Epithelial cell of umbilical artery (primary cell): ENCODE measurements at places on chromosomes 4 and X. TPM values are rescaled to one million over a fixed set of nuclear protein-coding genes. Genes with fewer than 3 reads are reported as not detected.

NAP1L3 gene
- 0.65 and 2.3 TPM in 2 replicates for total RNA-seq

NKX6-1 gene
- total RNA-seq, result 0.15 TPM in 1 of 2 replicates, not detected in the other

CNGA2 gene
- total RNA-seq, result not detected in 2 replicates

GCNA gene
- 0.97 and 2.0 TPM in 2 replicates for total RNA-seq

SGMS2 gene
- 86.9 and 98.7 TPM in 2 replicates for total RNA-seq

CCNB3 gene
- total RNA-seq, result under 0.01 and 0.15 TPM in 2 replicates

PAGE1 gene
- total RNA-seq, result not detected in 2 replicates

HMX1 gene
- total RNA-seq, result not detected in 2 replicates

HHIP gene
- 89.8 and 358 TPM in 2 replicates for total RNA-seq

HS3ST1 gene
- total RNA-seq, result under 0.01 TPM in 2 replicates

SLITRK4 gene
- total RNA-seq, result 10.0 and 36.1 TPM in 2 replicates

POU4F2 gene
- total RNA-seq, result not detected in 2 replicates

ATP1B4 gene
- total RNA-seq, result not detected in 2 replicates

IGFBP7 gene
- total RNA-seq, result 377 and 420 TPM in 2 replicates

CPE gene
- total RNA-seq, result 3.5 and 4.5 TPM in 2 replicates
